ENCODE measurements at places on chromosomes 11 and 22.

DNA sequence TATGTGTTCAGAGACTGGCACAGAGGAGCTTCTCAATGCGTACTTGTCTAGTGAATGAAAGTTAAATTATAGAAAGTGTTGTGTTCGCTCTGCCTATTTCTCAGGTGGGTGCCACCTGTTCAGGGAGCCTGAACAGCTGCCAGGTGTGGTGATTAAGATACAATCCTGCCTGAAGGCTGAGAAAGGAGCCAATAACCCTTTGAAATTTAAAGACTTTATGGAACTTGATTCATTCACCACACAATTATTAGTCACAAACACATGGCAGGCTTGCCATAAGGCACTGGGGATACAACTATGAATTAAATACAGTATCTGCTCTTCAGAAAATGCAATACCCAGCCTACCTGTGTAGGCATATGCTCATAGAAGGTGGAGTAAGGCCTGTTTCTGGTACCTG, 92.9 kb upstream of the AMOTL1 start:
- H3K36me3 ChIP-seq: no peaks in the 10 kb centered on the region
- H3K27me3 ChIP-seq: no peaks in the 10 kb centered on the region
- DNase-seq: no peak
- H3K27ac ChIP-seq: no peak overlapping the region
- H3K4me3 ChIP-seq: no peak overlapping the region
- H3K4me1 ChIP-seq: no peaks in the 10 kb centered on the region

DNA sequence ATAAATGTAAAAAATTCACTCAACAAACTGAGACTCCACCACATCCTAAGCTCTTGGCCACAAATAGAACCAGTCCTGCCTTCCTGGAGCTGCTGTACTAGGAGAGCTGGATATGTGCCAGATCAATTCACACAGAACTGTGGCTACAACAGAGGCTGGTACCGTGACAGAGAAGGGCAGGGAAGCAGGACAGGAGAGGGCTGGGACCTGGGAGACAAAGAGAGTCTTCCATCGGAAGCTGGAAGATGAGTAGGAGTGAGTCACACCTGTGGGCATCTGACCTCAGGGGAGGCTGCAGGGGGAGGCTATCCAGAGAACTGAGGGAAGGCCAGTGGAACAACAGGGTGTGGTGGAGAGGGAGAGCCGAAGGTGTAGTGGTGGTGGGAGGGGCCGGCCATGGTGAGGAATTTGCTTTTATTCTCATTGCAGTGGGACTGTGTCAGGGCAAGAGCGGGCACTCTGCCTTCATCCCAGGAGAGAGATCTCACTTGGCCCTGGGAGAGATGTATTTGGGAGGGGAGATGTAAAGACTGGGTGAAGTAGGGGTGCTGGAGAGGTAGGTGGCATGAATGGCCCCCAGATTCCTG, 1.9 kb upstream of the LTBP3 start:
- peaks cover 38% of the 10 kb centered on the region for H3K4me1 ChIP-seq
- peak overlapping the region; percentile 28 for H3K4me3 ChIP-seq
- H3K27ac ChIP-seq: no peak overlapping the region

- H3K27me3 ChIP-seq: peaks cover 85% of the 10 kb centered on the region
- H3K36me3 ChIP-seq: no peaks in the 10 kb centered on the region
- peaks cover 6% of the 10 kb centered on the region for H3K4me1 ChIP-seq
- no peak overlapping the region for H3K27ac ChIP-seq
Observed at GRCh38 chr22:46023558-46023981, 46.6 kb upstream of the WNT7B start.

DNA sequence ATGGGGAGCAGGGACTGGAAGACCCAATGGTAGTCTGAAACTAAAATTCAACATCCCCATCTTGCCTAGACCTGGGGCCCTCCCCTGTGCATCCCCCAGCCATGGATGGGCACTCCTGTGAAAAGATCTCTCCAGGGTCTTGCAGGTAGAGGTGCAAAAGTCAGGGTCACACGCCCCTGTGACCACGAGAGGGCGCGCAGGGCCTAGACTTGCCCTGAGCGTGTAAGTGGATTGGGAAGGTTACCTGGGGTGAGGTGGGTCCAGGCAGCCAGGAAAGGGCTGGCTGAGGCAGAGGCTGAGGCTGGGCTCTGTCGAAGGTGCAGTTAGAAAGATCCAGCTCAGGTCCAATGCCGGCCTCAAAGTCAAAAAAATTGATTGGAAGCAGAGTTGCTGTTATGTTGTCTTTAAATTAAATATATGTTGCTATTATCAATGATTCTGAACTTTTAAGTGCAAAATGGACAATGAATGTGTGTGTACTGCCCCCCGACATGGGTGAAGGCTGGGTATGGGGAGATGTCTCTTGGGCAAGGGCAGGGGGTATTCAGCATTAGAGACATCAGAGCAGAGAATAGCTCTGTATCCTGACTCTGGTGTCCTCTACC, 4.8 kb upstream of the POU2F3 start:
- H3K36me3 ChIP-seq: no peaks in the 10 kb centered on the region
- no peak overlapping the region for H3K4me3 ChIP-seq
- peak overlapping the region; percentile 50 for H3K27ac ChIP-seq
- peak; percentile 52 for DNase-seq
- peaks cover 62% of the 10 kb centered on the region for H3K27me3 ChIP-seq

DNA sequence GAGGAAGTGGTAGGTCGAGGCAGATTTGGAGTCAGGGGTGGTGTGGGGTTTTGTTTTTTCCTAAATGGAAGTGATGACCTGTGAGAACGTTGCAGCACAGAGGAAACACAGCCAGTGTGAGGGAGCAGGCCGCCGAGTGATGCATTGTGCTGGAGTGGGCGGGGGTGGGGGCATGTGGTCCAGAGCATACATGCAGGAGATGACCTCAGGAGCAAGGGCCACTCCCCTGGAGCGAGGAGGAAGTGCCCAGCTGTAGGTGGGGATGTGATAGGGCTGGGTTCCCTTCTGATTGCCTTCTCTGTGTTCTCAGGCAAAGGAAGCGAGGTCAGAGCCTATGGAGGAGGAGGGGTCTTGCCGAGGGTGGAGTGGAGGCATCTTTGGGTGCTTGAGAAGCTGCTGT, 81.4 kb downstream of the PPP6R3 start:
- peaks cover 27% of the 10 kb centered on the region for H3K4me1 ChIP-seq
- no peak overlapping the region for H3K4me3 ChIP-seq
- H3K27ac ChIP-seq: no peak overlapping the region

- H3K36me3 ChIP-seq: peaks cover 5% of the 10 kb centered on the region
- DNase-seq: no peak
- H3K27me3 ChIP-seq: no peaks in the 10 kb centered on the region
- no peaks in the 10 kb centered on the region for H3K4me1 ChIP-seq
Observed at GRCh38 chr11:29937526-29937925, 79.3 kb downstream of the KCNA4 start.

DNA sequence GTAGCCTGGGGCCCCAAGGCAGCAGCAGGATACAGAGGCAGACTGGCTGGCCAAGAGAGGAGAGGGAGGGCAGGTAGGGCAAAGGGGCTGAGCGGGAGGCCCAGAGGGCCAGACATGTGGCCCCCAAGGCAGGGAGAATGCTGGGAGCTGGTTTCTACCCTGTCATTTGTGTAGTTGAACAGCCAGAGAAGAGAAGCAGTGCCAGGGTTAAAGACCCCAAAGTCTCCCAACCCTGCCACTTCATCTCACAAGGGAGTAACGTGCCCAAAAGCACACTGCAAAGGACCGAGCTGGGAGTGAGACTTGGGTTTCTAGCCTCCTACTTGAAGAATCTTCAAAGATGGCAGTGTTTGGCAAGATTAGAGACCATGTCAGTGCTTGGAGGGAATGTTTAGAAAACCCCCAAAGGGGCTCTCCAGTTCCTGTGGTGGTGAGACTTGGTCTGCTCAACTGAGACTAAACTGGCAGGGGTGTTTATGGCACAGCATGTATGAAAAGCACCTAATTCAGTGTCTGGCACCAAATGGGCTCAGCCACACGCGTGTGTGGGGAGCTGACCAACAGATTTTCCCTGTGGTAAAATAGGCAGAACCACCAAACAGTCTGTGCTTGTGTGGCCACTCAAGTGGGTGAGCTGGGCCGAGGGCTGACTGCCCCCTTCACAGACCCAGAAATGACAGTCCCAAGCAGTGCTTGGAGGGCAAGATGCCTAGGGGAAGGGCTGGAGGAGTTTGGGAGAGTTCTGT, 68.2 kb upstream of the CLTCL1 start:
- no peak overlapping the region for H3K4me3 ChIP-seq
- H3K27ac ChIP-seq: peak overlapping the region; percentile 50
- H3K27me3 ChIP-seq: no peaks in the 10 kb centered on the region
- DNase-seq: no peak

GRCh38 chr11:73040046-73040445, 102.1 kb downstream of the FCHSD2 start:
- no peak overlapping the region for H3K27ac ChIP-seq
- H3K4me3 ChIP-seq: no peak overlapping the region
- peaks cover 11% of the 10 kb centered on the region for H3K4me1 ChIP-seq

GRCh38 chr11:108923413-108923812, 258.5 kb downstream of the DDX10 start:
- H3K36me3 ChIP-seq: peaks cover 5% of the 10 kb centered on the region
- no peak overlapping the region for H3K27ac ChIP-seq
- no peak overlapping the region for H3K4me3 ChIP-seq

- no peaks in the 10 kb centered on the region for H3K36me3 ChIP-seq
- no peak overlapping the region for H3K27ac ChIP-seq
- DNase-seq: no peak
- H3K4me1 ChIP-seq: peaks cover 20% of the 10 kb centered on the region
- no peaks in the 10 kb centered on the region for H3K27me3 ChIP-seq
Observed at GRCh38 chr11:123216249-123216648, 21.2 kb upstream of the CLMP start.

GRCh38 chr22:20091690-20092476, 11.8 kb downstream of the DGCR8 start:
- no peaks in the 10 kb centered on the region for H3K4me1 ChIP-seq
- no peaks in the 10 kb centered on the region for H3K27me3 ChIP-seq
- no peak for DNase-seq
- peaks cover 37% of the 10 kb centered on the region for H3K36me3 ChIP-seq
- H3K27ac ChIP-seq: no peak overlapping the region
- no peak overlapping the region for H3K4me3 ChIP-seq

- H3K4me3 ChIP-seq: no peak overlapping the region
- peaks cover 21% of the 10 kb centered on the region for H3K27me3 ChIP-seq
- peaks cover 21% of the 10 kb centered on the region for H3K4me1 ChIP-seq
- no peak overlapping the region for H3K27ac ChIP-seq
- no peak for DNase-seq
Observed at GRCh38 chr11:83680321-83680720, 394.2 kb upstream of the CCDC90B start.

GRCh38 chr11:19320827-19321226, 80.1 kb upstream of the E2F8 start:
- no peaks in the 10 kb centered on the region for H3K4me1 ChIP-seq
- H3K27ac ChIP-seq: no peak overlapping the region
- H3K4me3 ChIP-seq: no peak overlapping the region
- no peaks in the 10 kb centered on the region for H3K36me3 ChIP-seq
- H3K27me3 ChIP-seq: peaks cover 5% of the 10 kb centered on the region

- H3K27ac ChIP-seq: no peak overlapping the region
- no peaks in the 10 kb centered on the region for H3K4me1 ChIP-seq
- H3K4me3 ChIP-seq: no peak overlapping the region
- peaks cover 2% of the 10 kb centered on the region for H3K27me3 ChIP-seq
- no peaks in the 10 kb centered on the region for H3K36me3 ChIP-seq
Observed at GRCh38 chr11:116342148-116342547, 430.6 kb downstream of the BUD13 start.

DNA sequence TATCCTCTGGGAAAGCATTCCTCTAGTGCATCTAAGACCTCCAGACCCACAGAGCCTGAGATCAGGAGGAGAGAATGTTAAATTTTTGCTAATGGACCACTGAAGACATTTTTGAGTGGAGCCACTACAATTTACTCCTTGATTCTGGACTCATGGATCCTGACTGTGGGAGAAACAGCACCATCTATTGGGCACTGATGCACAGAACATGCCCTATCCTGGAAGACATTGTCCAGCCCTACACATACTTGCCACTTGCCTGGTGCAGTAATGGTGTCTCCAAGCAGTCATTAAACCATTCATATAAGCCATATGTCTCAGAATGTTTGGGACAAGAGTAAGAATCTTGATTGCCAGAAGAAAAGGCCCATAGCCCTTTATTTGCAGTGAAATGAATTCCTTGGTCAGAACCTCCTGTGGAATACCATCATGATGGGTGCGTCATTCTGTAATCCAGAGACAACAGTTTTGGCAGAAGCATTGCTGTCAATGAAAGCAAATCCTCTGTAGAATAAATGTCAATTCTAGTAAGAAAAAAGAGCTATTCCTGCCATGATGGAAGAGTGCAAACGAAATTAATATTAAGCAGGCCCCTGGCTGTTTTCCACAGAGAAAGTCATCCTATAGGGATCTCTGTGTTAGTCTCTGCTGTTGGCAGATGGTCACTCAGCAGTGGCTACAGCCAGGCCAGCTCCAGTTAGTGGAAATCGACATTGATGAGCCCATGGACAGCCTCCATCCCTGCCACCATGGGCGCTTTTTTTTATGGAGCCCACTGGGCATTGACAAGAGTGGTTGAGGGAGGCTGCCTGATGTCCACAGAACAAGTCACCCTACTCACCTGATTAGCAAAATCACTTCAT, 43.5 kb downstream of the GGTLC2 start:
- peaks cover 28% of the 10 kb centered on the region for H3K27me3 ChIP-seq
- no peaks in the 10 kb centered on the region for H3K36me3 ChIP-seq
- H3K4me3 ChIP-seq: no peak overlapping the region
- peak; percentile 24 for DNase-seq
- no peak overlapping the region for H3K27ac ChIP-seq

DNA sequence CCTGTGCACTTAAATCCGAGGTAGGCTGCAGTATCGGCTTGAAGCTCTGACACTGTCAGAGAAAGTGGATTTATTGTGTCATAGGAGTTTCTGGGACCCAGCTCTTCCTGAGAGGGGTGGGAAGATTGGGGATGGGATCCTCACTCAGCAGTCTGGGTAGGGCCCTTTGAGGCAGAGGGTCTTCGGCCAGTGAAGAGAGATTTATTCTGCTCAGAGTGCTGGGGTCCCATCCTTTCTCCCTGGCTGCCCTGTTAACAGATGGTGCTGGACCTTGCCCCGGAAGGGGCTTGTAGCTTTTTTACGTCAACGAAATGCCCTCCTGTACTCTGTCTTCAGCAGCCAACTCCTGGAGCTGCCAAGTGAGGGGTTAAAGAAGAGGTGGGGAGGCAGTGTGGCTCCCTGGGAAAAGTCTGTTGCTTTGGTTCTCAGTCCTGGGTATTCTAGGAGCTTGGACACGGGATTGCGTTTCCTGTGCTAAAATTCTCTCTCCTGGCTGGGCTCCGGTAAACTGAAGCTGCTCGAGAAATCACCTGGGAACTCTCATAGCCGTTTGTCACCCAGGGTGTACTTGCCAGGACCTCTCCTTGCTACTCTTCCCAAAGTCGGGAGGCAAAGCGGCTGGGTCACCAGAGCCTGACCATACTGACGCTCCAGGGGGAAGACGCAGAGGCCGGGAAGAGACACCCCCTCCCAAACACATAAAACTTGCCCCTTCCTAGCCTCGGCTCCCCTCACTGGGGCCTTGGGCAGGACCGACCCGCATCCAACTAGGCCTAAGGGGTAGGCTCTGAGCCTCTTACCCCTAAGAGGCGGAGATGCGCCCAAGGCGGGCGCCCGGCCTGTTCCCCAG, 806 bp upstream of the SMDT1 start:
- H3K36me3 ChIP-seq: peaks cover 5% of the 10 kb centered on the region
- peak overlapping the region; percentile 96 for H3K27ac ChIP-seq
- peaks cover 38% of the 10 kb centered on the region for H3K4me1 ChIP-seq
- no peak for DNase-seq
- peak overlapping the region; percentile 92 for H3K4me3 ChIP-seq

- H3K4me1 ChIP-seq: no peaks in the 10 kb centered on the region
- no peak overlapping the region for H3K27ac ChIP-seq
- DNase-seq: peak; percentile 69
- peaks cover 89% of the 10 kb centered on the region for H3K27me3 ChIP-seq
- no peaks in the 10 kb centered on the region for H3K36me3 ChIP-seq
Observed at GRCh38 chr11:113305440-113306336, 8.7 kb upstream of the TTC12 start.

GRCh38 chr11:113091481-113091780, 130.2 kb downstream of the NCAM1 start:
- H3K36me3 ChIP-seq: no peaks in the 10 kb centered on the region
- H3K4me3 ChIP-seq: no peak overlapping the region
- H3K27me3 ChIP-seq: no peaks in the 10 kb centered on the region
- peaks cover 14% of the 10 kb centered on the region for H3K4me1 ChIP-seq
